Activated CD4-positive, alpha-beta memory T cell treated with anti-CD3 and anti-CD28 coated beads, Interleukin-2, amount 10 ng/mL, durations not matched to agents 7 days and 5 days (primary cell): ENCODE measurements at places on chromosomes 3 and 15. TPM values are rescaled to one million over a fixed set of nuclear protein-coding genes. Genes with fewer than 3 reads are reported as not detected.

GRCh38 chr3:24765399-24765798 is 270.7 kb upstream of the THRB start:
- DNase-seq, result no peak

GRCh38 chr3:30311781-30312180 is 294.6 kb upstream of the TGFBR2 start:
- DNase-seq, result no peak

DNA sequence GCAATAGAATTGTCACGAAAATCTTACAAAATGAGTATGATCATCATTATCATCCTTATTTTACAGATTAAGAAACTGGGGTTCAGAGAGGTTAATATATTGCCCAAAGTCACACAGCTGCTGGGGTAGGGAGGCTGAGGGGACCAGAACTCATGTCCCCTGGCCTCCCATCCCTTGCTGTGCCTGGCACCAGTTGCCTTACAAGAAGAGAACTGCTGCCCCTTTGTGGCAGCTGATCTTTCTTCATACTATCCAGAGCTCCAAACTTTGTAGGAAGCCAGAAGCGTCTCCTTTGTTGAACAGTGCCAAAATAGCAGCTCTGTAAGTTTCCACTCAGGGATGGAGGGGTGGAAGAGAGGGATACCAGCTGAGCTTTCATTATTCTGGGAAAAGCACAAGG is 236.8 kb upstream of the TBC1D5 start:
- DNase-seq, result no peak

Gene CNTN4
- not detected for total RNA-seq

GRCh38 chr3:175200391-175201095 is 341.4 kb downstream of the NAALADL2 start:
- no peak for DNase-seq

GRCh38 chr3:32399030-32399620 is 7.5 kb downstream of the CMTM7 start:
- peak; percentile 45 for DNase-seq

GRCh38 chr3:18149386-18149785 is 275.8 kb downstream of the SATB1 start:
- no peak for DNase-seq

DNA sequence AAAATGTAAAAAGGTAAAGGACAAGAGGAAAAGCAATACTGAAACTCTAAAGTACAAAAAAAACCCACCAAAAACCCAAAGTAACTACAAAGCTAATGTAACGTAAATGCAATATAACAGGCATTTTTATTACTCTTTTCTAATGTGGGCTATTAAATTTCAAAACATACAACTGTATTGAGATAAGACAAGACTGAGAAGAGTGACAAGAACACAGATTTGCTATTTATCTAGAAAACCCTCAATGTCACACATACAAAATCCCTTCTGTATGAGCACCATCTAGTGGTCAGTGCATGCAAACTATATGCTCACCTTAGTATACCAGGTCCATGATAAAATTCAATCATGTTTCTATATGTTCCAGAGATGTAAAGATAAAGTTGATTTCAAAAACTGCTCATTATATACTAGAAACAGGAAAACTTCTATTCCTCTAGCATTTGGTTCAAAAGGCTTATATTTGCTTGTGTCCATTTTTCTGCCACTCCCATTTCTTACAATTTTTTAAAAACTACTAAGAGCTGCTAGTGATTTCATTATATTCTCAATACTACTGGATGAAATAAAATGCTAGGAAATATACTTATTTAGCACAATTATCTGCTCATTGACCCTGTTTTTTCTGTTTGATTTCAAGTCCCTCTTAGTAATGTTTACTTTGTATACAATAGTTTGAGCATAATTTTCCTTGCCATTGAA is 111.4 kb downstream of the DLG1 start:
- peak; percentile 19 for DNase-seq

Gene PLA2G4E
- total RNA-seq, result not detected

Gene CYP8B1
- total RNA-seq, result not detected

DNA sequence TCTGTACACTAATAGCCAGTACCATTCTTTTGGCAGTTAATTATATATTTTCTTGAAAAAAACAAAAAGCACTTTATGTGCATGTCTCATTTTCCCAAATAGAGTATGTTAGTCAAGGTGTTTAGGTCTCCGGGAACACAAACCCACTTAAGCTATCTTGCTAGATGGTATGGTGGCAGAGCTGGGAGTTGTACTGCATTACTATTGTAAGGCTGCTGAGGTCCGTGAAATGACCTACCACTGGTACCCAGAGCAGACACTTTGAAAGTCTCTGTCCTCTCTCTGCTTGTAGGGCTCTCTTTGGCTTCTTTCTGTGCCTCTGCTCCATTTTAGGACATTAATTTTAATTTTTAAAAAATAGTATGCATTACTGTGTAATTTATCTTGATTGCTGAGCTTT is 8.8 kb downstream of the TMOD3 start:
- no peak for DNase-seq

DNA sequence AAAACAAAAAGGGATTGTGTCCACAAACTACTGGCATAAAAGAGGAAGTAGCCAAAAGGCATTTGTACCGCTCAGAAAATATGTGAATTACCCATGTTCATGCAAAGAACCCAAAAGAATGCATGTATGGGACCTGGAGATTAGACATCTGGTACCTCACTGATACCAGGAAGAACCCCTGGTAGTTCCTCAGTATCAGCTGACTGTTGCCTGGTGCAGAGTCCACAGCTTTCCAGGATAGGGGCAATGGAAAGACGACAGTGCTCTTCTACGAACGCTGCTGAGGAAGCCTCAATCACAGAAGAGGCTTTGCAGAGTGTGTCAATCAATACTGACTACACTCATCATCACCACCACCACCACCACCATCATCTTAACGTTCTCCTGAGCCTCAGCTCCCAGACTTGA is 63.3 kb downstream of the ATP8B4 start:
- DNase-seq, result no peak

Gene ZNF502
- total RNA-seq, result 0.95 TPM

Gene LTF
- total RNA-seq, result not detected

GRCh38 chr15:89783111-89783860 is 7.2 kb downstream of the MESP2 start:
- no peak for DNase-seq

GRCh38 chr3:119091936-119092677 is 53.9 kb upstream of the TEX55 start:
- no peak for DNase-seq

GRCh38 chr15:48761393-48762158 is 49.3 kb downstream of the CEP152 start:
- no peak for DNase-seq

Gene FBLN2
- total RNA-seq, result not detected

Gene LINGO1
- total RNA-seq, result not detected

- DNase-seq, result no peak
These were observed 14.2 kb downstream of the LRRC49 start for GRCh38 chr15:70906842-70907241.

DNA sequence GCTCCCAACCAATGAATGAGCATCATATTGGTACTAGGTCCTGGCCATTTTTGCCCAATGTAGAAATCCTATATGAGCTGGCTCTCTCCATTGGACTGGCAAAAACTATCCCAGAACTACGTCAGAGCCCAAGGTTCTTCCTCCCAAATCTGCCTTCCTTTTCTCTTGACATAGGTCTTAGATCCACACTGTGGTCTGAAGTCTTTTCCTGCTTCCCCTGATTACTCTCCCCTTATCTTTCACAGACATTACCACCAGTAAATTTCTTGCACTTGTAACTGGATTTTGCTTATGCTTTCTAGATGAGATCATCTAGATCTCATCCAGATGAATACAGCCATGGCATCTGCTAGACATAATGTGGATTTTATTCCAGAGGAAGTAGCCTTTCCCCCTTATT is 141.2 kb upstream of the GADL1 start:
- no peak for DNase-seq

DNA sequence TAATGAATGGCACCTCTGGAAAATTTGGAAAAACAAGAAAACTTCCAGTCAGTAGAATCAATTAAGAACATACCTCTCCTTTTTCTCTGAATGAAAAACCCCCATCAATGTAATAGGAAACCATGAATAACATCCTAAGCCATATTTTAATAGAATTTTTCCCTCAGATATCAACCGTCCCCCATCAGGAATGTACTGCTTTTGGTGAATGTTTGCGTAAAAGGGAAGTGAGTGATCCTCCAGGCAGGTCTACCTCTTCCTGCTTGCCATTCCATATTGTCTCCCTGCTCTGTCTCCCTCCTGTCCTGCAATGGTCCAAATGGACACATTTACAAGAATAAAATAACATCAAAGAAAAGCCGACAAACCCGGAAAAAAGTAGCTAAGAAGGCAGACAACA is 30.8 kb downstream of the LAMP3 start:
- no peak for DNase-seq

GRCh38 chr3:183279371-183279770 is 26.3 kb downstream of the B3GNT5 start:
- DNase-seq, result no peak

- no peak for DNase-seq
These were observed 24.0 kb upstream of the ARNT2 start for GRCh38 chr15:80380154-80380553.

GRCh38 chr15:47961401-47962090 is 159.2 kb upstream of the SLC24A5 start:
- peak; percentile 50 for DNase-seq

Gene CPNE9
- 0.33 TPM for total RNA-seq

Gene LYZL4
- not detected for total RNA-seq

DNA sequence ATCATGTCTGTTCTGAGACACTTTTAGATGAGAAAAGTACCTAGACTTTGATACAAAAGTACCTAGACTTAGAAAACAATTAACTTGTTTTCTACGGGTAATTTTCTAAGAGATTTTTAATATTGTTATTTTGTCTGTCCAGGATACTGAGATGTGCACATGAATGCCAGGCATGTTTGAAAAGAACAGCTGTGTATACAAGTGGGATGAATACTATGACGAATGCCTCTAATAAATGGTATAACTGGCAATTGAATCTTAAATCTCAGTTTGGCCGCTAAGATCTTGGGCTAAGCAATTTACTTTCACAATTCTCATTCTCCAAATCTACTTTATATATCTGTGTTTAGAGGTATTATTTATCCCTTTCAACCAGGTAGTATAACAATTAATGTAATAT is 207.4 kb downstream of the CBLB start:
- DNase-seq, result no peak

GRCh38 chr3:12367346-12367745 is 78.5 kb downstream of the PPARG start:
- no peak for DNase-seq

DNA sequence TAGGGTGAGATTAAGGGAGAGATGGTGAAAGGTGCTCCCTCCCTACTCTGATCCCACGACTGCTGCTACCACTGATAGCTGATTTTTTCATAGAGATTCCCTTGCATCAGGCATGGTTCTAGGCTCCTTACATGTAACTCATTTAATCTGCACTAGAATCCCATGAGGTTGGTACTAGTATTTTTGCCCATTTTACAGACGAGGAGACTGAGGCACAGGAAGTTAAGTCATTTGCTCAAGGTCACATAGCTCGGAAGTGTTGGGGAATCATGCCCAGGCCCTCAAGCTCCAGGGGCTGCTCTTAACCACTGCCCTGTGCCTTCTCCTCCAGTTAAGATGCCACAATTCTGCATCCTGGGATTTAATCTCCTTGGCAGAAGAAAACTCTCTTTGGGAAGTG is 11.2 kb downstream of the ATP2B2 start:
- DNase-seq, result no peak

- no peak for DNase-seq
These were observed 11.2 kb upstream of the FAM174B start for GRCh38 chr15:92666780-92667179.

Gene HRG
- not detected for total RNA-seq
